ENCODE measurements at places on chromosomes 1 and 21. TPM values are rescaled to one million over a fixed set of nuclear protein-coding genes. Genes with fewer than 3 reads are reported as not detected.
A peak's percentile ranks its signal among the peaks of the same experiment; 100 is the strongest.

DNA sequence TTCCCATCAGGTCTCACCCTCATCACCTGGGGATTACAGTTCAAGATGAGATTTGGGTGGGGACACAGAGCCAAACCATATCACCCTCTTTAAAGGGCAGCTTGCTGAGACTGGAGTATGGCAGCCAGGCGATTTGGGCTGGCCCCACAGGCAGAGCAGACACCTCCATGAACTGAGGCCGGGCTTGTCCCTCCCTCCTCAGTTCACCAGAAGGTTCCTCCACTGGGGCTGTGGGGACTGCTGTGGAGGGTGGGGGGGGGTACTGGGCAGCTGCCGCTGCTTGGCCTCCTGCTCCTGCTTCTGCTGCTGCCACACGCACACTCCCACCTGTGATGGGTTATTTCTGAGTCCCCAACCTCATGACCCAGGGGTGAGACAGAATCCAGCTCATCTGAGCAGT is 53.9 kb upstream of the PDE9A start:
- H3K27ac ChIP-seq: no peak overlapping the region
- H3K4me1 ChIP-seq: no peaks in the 10 kb centered on the region
- H3K27me3 ChIP-seq: no peaks in the 10 kb centered on the region
- DNase-seq: no peak

VSIG8 gene
- total RNA-seq: not detected

CELA3A gene
- total RNA-seq: not detected

GRCh38 chr1:39650431-39650830 is 11.0 kb upstream of the HEYL start:
- no peaks in the 10 kb centered on the region for H3K27me3 ChIP-seq
- H3K4me1 ChIP-seq: peaks cover 8% of the 10 kb centered on the region
- no peak for DNase-seq
- H3K27ac ChIP-seq: peak overlapping the region; percentile 43
- no peaks in the 10 kb centered on the region for H3K36me3 ChIP-seq
- H3K4me3 ChIP-seq: no peak overlapping the region

- no peaks in the 10 kb centered on the region for H3K27me3 ChIP-seq
- H3K4me3 ChIP-seq: no peak overlapping the region
- no peak for DNase-seq
- H3K36me3 ChIP-seq: no peaks in the 10 kb centered on the region
- H3K27ac ChIP-seq: no peak overlapping the region
Observed at GRCh38 chr1:155698382-155699038, 9.6 kb downstream of the DAP3 start.

KIAA1614 gene
- 17.1 TPM for total RNA-seq

DIRAS3 gene
- 7.4 TPM for total RNA-seq

FCN3 gene
- total RNA-seq: not detected

LENEP gene
- not detected for total RNA-seq

DNA sequence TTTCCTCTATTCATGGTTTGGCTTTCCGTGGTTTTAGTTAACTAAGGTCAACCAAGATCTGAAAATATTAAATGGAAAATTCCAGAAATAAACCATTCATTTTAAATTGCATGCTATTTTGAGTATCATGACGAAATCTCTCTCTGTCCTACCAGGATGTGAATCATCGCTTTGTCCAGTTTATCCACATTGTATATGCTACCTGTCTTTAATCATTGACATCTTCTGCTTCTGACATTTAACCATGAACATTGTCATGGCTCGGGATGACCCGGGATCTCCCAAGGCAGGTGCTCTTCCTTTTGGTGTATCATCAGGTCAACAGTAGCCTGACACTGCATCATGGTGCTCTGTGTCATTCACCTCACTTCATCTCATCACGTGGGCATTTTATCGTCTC is 125.5 kb upstream of the HNRNPU start:
- DNase-seq: no peak
- no peak overlapping the region for H3K4me3 ChIP-seq
- no peak overlapping the region for H3K27ac ChIP-seq
- H3K36me3 ChIP-seq: no peaks in the 10 kb centered on the region

GRCh38 chr1:12555411-12556367 is 62.3 kb downstream of the DHRS3 start:
- H3K4me3 ChIP-seq: no peak overlapping the region
- no peaks in the 10 kb centered on the region for H3K36me3 ChIP-seq
- H3K27me3 ChIP-seq: no peaks in the 10 kb centered on the region
- peaks cover 5% of the 10 kb centered on the region for H3K4me1 ChIP-seq
- DNase-seq: no peak

DNA sequence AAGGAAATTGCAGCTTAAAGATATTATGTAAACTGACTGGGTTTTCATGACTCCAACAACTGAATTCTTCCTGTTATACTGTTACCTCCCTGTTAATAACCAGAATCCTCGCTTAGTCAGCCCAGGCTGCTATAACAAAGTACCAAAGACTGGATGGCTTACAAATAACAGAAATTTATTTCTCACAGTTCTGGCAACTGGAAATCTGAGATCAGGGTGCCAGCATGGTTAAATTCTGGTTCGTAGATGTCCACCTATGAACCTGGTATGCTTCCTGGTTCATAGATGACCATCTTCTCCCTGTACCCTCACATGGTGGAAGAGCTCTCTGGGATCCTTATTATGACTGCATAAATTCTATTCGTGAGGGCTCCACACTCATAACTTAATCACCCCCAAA is 8.1 kb upstream of the TCHHL1 start:
- no peaks in the 10 kb centered on the region for H3K4me1 ChIP-seq
- no peak overlapping the region for H3K4me3 ChIP-seq
- DNase-seq: no peak
- H3K27me3 ChIP-seq: no peaks in the 10 kb centered on the region
- H3K27ac ChIP-seq: no peak overlapping the region

DNA sequence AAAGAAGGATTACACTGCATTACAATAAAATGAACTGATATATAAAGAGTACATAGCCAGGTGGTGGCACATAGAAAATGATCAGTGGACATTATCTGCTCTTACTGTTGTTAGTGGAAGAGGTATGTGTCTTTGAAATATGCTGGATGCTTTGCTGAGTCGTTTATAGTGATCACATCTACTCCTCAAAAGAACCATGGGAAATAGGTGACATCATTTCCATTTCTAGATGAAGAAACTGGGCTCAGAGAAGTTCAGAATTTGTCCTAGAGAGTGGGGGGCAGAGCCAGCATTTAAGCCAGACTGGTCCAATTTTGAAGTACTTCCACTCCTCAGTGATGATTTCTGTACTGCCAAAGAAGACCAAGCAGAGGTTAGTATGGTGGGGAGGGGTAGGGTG is 34.0 kb upstream of the BACH1 start:
- H3K4me1 ChIP-seq: no peaks in the 10 kb centered on the region
- no peak overlapping the region for H3K4me3 ChIP-seq
- H3K36me3 ChIP-seq: no peaks in the 10 kb centered on the region
- H3K27me3 ChIP-seq: no peaks in the 10 kb centered on the region

MRPL55 gene
- total RNA-seq: 43.4 TPM

DNA sequence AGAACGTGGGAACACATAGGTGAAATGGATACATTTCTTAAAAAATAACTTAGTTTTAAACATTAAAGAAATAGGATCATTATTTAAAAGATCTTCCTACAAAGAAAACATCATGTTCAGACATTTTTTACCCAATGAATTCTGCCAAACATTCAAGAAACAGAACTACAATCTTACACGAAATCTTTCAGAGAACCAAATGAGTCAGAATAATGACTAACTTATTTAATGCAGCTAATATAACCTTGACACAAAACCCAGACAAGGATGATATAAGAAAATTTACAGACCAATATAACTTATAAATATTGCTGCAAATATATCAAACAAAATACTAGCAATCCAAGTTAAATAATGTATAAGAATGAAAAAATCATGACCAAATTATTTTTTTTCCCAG is 220.1 kb upstream of the KCNK2 start:
- no peak overlapping the region for H3K27ac ChIP-seq
- no peaks in the 10 kb centered on the region for H3K4me1 ChIP-seq
- no peak for DNase-seq
- no peaks in the 10 kb centered on the region for H3K27me3 ChIP-seq
- no peak overlapping the region for H3K4me3 ChIP-seq
- H3K36me3 ChIP-seq: no peaks in the 10 kb centered on the region

GRCh38 chr1:53270873-53271272 is 32.6 kb upstream of the MAGOH start:
- no peak overlapping the region for H3K4me3 ChIP-seq
- H3K36me3 ChIP-seq: no peaks in the 10 kb centered on the region
- no peaks in the 10 kb centered on the region for H3K27me3 ChIP-seq
- H3K27ac ChIP-seq: no peak overlapping the region

AIRE gene
- total RNA-seq: 0.21 TPM

TNNT2 gene
- not detected for total RNA-seq

DNA sequence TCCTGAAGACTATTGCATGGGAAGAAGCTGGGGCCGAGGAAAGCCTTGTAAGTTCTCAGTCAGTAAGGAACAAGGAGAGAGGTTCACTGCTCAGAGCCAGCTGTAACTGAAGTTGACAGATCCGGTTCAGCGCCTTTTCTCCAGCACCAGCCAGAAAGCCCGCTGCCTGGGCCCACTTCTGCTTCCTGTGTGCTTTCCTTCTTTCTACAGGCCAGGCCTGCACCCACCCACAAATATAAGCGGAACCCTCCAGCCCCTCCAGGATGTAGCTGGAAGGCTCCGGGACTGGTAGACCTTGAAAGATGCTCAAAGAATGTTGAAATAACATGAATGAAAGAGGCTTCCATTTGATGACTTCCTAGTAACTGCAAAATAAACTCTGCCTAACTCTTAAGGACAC is 38.8 kb downstream of the PARP1 start:
- H3K27me3 ChIP-seq: no peaks in the 10 kb centered on the region
- no peaks in the 10 kb centered on the region for H3K36me3 ChIP-seq
- DNase-seq: no peak
- no peaks in the 10 kb centered on the region for H3K4me1 ChIP-seq
- no peak overlapping the region for H3K27ac ChIP-seq

KIF17 gene
- total RNA-seq: 6.3 TPM

- H3K4me1 ChIP-seq: no peaks in the 10 kb centered on the region
- H3K27me3 ChIP-seq: no peaks in the 10 kb centered on the region
- no peak for DNase-seq
- no peaks in the 10 kb centered on the region for H3K36me3 ChIP-seq
Observed at GRCh38 chr1:201779351-201779880, 49.5 kb upstream of the IPO9 start.

DNA sequence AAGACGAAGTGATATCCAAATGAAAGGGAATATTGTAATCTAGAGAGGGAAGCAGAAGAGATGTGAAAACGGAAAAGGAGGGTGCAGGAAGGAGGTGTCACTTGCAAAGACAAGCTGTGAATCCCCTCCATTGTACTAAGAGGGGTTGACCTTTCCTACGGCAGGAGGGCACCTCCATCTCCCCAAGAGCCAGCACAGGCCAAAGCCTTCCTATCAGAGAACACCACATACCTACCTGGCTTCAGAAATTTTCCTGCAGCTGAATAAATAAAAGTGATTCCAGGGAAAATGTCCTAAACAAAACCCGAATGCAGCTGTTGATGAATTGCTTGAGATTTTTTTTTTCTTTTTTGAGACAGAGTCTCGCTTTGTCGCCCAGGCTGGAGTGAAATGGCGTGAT is 14.3 kb downstream of the KANK4 start:
- H3K27me3 ChIP-seq: no peaks in the 10 kb centered on the region
- H3K36me3 ChIP-seq: no peaks in the 10 kb centered on the region
- no peaks in the 10 kb centered on the region for H3K4me1 ChIP-seq
- no peak overlapping the region for H3K27ac ChIP-seq

VAV3 gene
- total RNA-seq: 13.1 TPM

CFAP410 gene
- 44.8 TPM for total RNA-seq

F5 gene
- not detected for total RNA-seq

PPM1J gene
- total RNA-seq: 2.6 TPM

GBP7 gene
- total RNA-seq: not detected

GRCh38 chr1:97634758-97635157 is 286.1 kb downstream of the DPYD start:
- H3K27ac ChIP-seq: no peak overlapping the region
- H3K4me3 ChIP-seq: no peak overlapping the region
- H3K27me3 ChIP-seq: no peaks in the 10 kb centered on the region
- no peak for DNase-seq

FAM131C gene
- total RNA-seq: not detected

DNA sequence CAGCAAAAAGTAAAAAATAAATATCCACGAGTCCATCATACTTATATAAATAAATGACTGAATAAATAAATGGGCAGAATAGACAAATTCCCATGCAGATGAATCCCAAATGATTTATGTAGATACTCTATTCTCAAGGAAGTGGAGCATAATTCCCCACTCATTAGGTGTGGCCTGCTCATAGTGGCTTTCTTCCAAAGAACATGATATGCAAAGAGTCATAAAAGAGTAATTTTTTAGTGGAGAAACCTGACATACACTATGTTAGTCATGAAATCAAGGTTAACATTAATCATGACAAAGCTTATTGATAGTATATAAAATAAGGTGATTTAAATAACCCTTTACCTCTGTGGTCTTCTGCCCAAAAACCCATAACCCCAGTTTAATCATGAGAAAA is 298.9 kb downstream of the DPYD start:
- no peaks in the 10 kb centered on the region for H3K27me3 ChIP-seq
- no peaks in the 10 kb centered on the region for H3K4me1 ChIP-seq
- H3K36me3 ChIP-seq: no peaks in the 10 kb centered on the region
- H3K4me3 ChIP-seq: no peak overlapping the region

HSF2BP gene
- 1.2 TPM for total RNA-seq

GRCh38 chr21:46000731-46001641 is 19.4 kb downstream of the COL6A1 start:
- H3K27me3 ChIP-seq: no peaks in the 10 kb centered on the region
- no peak overlapping the region for H3K4me3 ChIP-seq
- no peak overlapping the region for H3K27ac ChIP-seq
- DNase-seq: peak; percentile 34

DNA sequence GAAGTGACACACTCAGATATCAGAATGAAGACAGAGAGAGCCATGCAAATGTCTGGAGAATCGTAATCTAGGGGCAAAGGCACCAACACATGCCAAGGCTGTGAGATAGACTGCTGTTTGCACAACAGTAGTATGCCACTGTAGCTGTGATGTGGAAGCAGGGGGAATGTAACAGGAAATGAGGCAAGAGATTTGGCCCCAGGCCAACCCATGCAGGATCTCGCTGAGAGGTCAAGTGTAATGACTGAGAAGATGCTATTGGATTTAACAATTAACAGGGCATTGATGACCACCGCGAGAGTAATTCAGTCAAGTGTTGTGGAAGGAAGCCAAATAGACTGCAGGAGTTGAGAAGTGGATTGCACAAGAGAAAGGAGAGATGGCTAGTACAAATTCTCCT is 107.3 kb upstream of the ST6GALNAC5 start:
- H3K27ac ChIP-seq: no peak overlapping the region
- H3K4me1 ChIP-seq: no peaks in the 10 kb centered on the region
- no peak for DNase-seq
- H3K36me3 ChIP-seq: no peaks in the 10 kb centered on the region

OR13G1 gene
- total RNA-seq: not detected

DNA sequence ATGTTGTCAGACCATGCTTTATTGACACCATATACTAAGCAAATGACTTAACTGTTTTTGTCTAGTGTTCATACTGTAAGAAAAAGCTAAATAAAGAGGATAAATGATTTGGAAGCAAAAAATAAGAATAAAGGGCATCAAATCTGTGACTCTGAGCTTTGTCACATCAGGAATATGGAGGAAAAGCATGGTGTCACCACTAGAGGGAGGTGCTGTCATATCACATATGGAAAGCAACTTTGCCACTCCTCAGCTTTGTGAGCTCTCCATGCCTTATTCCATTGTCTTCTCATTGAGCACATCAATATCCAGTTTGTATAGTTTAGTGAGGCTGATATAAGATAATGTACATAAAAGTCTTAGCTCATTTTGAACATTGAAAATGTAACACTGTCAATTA is 20.8 kb upstream of the GBP1 start:
- H3K4me1 ChIP-seq: no peaks in the 10 kb centered on the region
- H3K27ac ChIP-seq: no peak overlapping the region
- DNase-seq: no peak
- H3K27me3 ChIP-seq: no peaks in the 10 kb centered on the region
- H3K36me3 ChIP-seq: no peaks in the 10 kb centered on the region
- no peak overlapping the region for H3K4me3 ChIP-seq
